ENCODE measurements at places on chromosomes 6 and 20.

GRCh38 chr20:43446361-43446879 lies 11.3 kb upstream of the SRSF6 start:
- DNase-seq = no peak

GRCh38 chr6:139028215-139028657 lies 309 bp upstream of the ABRACL start:
- no peak for DNase-seq

DNA sequence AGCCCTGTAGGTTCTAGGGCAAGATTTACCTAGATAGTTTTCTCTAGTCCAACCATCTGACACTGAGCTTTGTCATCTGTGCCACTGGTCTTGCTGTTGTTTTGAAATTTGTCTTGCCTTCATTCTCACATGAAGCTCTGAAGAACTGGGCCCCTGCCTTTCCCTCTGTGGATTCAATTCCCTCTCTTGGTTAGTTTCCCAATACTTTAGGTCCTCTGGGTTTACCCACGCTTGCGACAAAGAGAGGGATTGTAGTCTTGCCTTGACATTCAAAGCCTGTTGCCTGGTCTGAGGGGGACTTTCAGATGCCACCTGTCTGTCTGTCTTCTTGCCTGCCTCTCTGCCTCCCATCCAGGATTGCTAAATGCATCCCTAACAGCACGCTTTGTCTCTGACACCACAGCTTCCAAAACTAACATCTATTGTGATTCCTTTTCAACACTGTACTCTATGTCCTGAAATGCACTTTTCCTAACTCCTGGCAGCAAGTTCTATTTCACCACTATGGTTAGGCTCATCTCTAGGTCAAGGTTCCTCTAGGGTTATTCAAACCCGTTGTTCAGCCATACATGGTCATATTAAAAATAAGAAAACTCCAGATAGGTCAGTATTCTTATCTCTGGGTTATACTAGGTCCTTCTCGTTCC lies 25.5 kb upstream of the MANEA start:
- DNase-seq = no peak

DNA sequence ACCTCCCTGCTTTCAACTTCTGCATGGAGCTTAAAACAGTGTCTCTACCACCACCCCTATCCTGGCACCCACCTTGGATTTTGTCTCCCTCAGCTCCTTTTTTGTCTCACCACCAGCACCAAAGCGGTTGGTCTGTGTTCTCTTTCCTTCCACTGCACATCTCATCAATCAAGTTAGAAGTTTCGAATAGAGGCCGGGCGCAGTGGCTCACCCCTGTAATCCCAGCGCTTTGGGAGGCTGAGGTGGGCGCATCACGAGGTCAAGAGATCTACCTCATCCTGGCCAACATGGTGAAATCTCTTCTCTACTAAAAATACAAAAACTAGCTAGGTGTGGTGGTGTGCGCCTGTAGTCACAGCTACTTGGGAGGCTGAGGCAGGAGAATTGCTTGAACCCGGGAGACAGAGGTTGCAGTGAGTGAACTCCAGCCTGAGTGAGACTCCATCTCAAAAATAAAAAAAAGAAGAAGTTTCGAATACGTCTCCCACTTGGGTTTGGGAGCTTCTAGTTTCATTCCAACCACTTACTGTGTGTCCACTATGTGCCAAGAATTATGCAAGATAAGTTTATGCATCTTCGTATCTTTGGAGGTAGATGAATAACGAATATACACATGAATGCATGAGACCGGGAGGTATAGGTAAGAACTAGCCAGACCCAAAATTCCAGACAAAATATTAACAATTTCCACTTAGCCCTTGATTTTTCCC lies 5.9 kb downstream of the PCED1A start:
- DNase-seq = no peak

DNA sequence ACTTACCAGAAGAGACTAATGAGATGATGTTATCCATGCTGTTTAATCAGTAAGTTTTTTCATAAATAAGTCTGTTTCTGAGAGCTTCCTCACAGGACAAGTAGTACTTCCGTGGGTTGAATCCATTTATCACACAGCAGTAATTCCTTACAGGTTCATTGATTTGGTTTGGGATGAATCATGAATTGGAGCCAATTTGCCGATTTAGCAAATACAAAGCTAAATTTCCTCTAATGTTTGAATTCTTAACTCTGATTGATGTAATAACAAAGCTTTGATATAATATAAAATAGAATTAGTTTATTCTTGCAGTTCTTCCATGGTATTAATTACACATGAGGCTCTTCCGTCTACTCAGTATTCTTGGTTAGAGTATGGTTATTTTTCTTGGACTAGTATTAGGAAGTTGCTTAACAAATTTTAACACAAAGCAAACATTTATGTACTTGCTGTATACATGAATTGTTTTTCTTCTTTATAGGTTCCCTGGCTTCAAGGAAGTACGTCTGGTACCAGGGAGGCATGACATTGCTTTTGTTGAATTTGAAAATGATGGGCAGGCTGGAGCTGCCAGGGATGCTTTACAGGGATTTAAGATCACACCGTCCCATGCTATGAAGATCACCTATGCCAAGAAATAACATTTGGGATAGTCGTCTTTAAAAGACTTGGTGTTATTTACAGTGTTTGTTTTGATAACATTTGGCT lies 7.6 kb upstream of the OTOR start:
- DNase-seq = no peak

GRCh38 chr6:107750176-107750797 lies 73.8 kb downstream of the SCML4 start:
- DNase-seq = no peak

DNA sequence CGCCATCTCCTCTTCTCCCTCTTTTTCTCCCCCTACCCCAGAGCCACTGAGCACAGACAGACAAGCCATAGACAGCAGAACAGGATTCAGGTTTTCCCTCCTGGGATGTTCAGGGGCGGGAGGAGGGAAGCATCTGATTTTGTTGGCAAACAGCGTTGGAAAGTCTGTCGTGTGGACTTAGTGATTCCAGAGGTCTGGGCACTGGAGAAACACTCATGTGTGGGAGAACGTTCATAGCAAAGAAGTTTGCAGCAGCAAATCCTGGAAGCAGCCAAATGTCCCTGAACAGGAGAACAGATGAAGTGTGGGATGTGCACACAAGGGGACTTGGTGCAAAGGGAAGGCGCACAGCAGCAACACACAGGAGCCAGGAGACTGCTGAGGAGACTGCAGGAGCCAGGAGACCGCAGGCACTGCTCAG lies 264.1 kb upstream of the CDYL start:
- DNase-seq = no peak

- no peak for DNase-seq
Observed at GRCh38 chr6:79111549-79111948, 33.5 kb upstream of the PHIP start.

DNA sequence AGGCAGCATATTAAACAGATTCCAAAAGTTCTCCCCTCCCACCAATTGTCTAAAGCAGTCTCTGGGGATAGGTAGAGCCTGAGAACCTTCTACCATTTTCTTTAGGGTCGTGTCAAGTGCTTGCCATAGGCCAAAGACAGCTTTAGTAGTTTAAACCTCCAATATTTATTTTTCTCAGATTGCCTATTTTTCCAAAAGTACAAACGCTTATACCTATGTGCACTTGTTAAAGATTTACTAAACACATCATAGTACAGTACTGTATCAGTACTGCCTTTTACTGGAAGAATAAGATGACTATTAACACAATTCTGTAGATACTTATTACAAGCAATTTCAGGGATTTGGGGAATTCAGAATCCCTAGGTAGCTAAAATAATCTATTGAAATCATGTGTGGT lies 29.4 kb downstream of the AKIRIN2 start:
- no peak for DNase-seq

- no peak for DNase-seq
Observed at GRCh38 chr6:52415917-52416628, 4.1 kb upstream of the EFHC1 start.

GRCh38 chr6:129957941-129958898 lies 60.2 kb upstream of the L3MBTL3 start:
- no peak for DNase-seq

- no peak for DNase-seq
Observed at GRCh38 chr6:45923831-45924391, 91.7 kb downstream of the CLIC5 start.

DNA sequence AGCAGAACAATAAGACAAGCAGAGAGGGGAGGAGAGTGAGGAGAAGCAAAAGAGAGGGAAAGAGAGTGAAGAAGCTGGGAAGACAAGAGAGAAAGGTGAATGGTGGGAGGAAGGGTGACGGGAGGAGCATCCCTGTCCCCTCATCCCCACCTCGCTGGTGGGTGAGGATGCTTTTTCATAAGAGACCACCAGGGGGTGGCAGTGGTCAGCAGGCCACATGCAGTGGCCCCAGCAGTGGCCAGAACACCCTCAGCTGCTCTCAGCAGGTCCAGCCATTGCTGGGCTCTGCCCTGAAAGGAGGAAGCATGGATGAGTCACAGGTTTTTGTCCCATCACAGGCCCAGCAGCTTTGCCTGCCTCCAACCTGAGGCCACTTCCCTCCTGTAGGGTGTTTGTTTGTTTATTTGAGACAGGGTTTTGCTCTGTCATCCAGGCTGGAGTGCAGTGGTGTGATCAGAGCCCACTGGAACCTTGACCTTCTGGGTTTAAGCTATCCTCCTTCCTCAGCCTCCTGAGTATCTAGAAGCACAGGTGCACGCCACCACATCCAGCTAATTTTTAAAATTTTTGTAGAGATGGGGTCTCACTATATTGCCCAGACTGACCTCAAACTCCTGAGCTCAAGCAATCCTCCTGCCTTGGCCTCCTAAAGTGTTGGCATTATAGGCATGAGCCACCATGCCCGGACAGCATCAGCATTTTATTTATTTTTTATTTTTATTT lies 24.0 kb downstream of the FGD2 start:
- peak; percentile 59 for DNase-seq

GRCh38 chr6:13767121-13767808 lies 47.1 kb downstream of the MCUR1 start:
- DNase-seq = peak; percentile 52

GRCh38 chr6:3009930-3010329 lies 10.2 kb downstream of the NQO2 start:
- DNase-seq = no peak

All from DND-41 (cell line).